HL-60 (cell line): ENCODE measurements at places on chromosomes 2 and 18.
A peak's percentile ranks its signal among the peaks of the same experiment; 100 is the strongest.

- no peak for DNase-seq
These were observed 252.3 kb downstream of the MBD5 start for GRCh38 chr2:148273158-148273691.

DNA sequence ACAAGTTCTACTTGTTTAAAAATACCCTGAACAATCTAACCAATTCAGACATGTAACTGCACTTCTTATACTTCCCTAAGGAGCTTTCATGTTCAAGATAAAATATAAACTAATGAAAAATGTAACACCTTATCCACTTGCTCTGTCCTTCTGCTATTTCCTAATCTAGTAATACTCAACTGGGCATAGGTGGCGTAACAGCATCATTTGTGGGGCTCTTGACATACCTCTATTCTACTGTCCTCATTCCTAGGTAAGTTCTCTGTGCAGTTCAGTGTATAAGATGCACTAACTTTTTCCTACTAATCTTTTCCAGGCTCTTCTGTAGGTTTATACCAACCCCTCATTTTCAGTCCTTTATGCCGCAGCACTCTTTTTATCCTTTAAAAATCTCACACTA lies 36.7 kb downstream of the PRKD3 start:
- peak; percentile 54 for DNase-seq

DNA sequence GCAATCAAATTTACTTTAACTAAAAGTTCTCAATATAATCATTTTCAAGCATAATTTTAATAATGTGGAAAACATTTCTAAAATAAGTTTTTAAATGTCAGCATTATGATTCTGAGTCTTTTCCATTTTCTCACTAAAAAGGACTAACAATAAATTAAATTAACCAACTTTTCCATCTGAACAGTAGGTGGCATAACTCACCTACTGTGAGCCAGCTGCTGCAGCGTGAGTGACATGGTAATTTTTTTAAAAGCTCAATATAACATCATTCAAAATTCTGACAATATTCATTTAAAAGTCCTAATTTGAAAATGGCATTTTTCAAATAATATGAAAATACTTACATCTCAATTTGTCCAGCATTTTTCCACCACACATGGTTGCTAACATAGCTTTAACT lies 66.5 kb downstream of the DTNB start:
- no peak for DNase-seq

- DNase-seq = no peak
These were observed 49.7 kb downstream of the MTA3 start for GRCh38 chr2:42618116-42618515.

GRCh38 chr2:217313386-217313785 lies 453.5 kb upstream of the TNP1 start:
- DNase-seq = no peak

DNA sequence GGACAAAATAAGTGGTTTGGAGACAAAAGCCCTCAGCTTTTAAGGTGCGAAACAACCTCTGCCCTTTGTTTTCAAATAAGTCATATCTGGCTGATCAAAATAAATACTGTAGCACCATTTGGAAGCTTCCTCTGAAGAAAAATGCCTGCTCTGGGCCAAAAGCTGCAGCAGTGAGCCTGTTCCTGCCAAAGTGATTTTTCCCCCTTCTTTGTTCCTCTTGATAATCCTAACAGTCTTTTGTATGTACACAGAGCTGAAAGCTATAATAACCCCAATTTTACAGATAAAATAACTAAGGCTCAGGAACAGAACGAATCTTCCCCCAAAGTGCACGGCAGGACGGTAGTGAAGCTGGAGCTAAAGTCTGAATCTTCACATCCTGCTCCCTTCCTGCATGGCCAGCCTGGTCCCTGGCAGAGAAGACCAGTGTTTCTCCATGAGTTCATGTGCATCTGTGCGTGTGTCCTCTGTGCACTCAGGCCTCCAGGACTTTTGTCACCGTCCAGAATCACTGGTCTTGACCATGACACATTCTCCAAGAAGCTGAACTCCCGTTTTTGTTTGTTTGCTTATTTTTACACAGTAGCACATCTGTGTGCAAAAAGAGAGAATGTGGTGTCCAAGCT lies 2114.1 kb upstream of the PIK3C3 start:
- DNase-seq = no peak

DNA sequence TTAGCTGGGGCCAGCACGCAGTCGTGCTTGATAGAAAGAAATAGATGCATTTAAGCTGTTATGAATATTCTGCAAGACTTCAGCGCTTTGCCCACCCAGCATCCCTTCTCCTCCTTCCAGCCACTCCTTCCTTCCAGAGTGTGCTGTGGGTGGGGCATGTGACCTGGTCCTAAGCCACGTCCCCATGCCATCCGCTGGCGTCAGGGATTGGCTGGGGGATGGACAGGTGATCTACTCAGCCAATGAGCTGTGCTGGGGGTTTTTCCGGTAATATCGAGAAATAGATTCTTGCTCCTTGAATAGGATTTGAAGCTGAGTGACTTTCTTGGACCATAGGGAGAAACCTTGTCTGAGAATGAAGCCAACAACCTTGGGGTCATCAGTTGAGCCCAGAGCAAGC lies 4.8 kb upstream of the ZAP70 start:
- no peak for DNase-seq

DNA sequence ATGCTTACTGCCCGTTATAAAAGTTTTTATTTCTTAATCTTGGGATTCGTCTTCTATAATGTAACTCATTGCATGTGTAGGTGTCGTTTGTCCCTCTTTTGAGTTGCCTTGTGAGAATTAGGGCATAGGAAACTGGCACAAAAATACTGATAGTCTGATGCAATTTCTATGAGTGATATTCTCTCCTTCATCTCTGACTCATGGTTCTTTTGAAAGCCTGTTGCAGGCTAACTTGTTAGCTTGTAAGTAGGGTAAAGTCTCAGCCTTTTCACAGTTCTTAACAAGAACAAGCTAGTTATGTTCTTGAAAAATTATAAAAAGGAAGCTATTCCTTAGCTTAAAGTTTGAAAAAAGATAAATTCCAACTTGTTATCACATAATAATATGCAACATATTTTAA lies 1085.4 kb upstream of the NRXN1 start:
- DNase-seq = no peak

DNA sequence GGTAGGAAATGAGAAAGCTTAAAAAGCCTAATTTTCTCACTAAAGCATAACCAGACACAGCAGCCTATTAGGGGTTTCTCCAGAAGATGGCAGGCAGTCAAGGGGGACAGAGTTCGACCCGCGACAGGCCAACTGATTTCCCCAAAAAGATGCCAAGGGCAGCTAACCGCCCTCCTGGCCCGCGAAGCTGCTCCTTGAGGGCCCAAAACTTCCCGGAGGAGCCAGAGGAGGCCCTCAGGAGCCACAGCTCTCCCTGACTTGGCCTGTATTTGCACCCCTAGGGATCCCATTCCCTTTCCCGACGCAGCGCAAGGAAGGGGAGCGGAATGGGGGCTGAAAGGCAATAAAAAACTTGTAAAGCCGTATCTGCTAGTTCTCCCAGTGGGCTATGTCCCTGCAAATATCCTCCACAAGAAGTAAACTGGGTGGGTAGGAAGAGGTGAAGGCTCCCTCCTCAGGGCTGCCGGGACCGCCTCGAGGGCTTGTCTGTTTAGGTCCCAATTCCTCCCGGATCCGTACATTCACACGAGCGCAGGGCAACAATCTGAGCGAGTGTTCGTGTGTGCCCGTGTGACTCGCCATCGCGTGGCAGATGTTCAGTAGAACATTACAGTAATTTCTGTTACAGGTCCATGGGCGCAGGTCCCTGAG lies 756 bp upstream of the NAGK start:
- DNase-seq = no peak

DNA sequence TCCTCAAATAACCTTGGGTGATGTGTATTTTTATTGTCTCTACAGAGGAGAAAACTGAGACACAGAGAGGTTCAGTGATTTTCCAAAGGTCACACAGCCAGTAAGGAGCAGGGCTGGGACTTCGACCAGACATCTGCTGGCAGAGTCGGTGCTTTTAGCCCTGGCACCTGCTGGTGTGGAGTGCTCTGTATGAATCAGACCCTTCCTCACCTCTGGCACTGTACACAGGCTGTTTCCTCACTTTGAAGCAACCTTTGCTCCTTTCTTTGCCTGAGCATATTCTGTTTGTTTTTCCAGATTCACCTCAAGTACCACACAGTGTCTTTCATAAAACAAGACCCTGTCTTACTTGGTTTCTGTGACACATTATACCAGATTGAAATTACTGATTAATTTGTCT lies 107.9 kb downstream of the DPP10 start:
- no peak for DNase-seq

- no peak for DNase-seq
These were observed 211.9 kb downstream of the BABAM2 start for GRCh38 chr2:28102455-28102874.

DNA sequence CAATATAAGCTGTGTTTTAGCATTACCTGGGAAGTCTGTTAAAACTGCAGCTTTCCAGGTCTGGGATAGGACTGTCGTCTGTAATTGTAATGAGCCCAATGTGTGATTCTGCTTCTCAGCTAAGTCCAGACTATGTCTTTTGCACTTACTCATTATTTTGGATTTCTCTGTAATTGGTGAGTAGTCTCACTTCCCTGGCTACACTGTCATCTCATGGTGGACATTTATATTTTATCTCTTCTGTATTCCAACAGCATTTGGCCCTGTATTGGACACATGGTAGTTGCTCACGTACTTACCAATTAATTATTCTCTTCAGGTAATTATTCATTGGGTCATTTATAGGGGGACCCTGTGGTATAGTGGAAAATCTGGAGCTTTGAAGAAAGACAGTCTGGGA lies 28.0 kb downstream of the LHCGR start:
- no peak for DNase-seq

DNA sequence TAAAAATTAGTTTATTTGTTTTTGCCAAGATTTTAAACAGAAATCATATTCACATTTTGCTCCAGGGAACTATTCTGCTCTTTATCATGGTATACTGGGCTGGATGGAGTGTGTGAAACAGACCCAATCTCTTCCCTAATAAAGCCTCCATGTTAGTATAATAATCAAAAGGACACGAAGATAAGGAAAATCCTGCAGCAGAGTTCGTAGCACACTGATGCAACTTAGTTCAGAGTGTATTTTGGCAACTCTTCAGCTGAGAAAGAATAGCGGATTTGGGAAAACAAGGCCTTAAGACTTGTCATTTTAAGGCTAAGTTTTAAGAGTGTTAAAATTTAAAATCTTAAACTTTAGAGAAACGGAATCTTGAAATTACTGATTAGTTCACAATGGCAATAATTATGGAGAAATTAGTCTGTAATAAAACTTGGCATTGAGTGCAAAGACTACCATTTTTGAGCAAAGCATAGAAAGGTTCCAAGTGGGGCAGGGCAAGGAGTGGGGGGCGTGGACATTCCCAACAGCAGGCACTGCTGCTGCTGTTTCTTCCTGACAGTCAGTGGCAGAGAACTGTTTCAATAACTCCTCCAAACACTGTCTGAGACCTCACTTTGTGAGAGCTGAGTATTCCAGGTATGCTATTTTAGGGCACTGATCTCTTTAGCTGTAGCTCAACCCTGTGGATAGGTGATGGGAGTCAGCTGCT lies 225.0 kb downstream of the HRH4 start:
- no peak for DNase-seq

- DNase-seq = no peak
These were observed 74.7 kb upstream of the IGFBP5 start for GRCh38 chr2:216770050-216770449.

GRCh38 chr2:206054952-206055351 lies 31.0 kb downstream of the INO80D start:
- no peak for DNase-seq

DNA sequence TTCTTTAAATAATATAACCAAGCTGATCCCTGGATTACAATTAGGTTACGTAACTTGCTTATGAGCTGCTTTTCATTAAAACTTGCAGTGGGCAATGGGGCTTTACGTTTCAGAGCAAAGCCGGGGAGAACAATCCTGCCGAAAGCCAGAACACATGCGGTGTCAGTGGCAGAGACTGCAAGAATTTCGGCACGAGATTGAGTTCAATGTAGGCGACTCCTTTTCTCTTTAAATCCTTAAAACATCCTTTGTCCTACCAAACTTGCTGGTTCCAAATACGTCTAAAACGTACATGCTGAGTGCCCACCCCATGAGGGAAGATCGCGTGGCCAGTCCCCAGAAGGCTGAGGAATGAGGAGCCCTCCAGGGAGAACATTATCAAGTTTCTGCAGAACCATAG lies 36.8 kb upstream of the NCOA1 start:
- DNase-seq = no peak

DNA sequence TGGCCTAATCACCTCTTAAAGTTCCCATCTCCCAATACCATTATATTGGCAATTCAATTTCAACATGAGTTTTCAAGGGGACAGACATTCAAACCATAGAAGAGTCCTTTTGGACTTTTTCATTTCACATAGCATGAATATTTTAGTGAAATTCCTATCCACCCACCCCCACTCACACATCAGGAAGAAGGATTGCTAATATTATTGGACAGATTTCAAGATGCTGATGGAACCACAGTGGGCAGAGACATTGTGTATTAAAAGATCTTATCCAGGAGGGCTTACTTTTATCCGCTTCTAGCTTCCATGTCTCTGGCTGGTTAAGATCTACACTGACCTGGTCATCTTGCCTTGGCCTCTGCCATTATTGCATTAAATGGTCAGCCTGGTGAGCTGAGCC lies 297.4 kb upstream of the ACVR2A start:
- no peak for DNase-seq

DNA sequence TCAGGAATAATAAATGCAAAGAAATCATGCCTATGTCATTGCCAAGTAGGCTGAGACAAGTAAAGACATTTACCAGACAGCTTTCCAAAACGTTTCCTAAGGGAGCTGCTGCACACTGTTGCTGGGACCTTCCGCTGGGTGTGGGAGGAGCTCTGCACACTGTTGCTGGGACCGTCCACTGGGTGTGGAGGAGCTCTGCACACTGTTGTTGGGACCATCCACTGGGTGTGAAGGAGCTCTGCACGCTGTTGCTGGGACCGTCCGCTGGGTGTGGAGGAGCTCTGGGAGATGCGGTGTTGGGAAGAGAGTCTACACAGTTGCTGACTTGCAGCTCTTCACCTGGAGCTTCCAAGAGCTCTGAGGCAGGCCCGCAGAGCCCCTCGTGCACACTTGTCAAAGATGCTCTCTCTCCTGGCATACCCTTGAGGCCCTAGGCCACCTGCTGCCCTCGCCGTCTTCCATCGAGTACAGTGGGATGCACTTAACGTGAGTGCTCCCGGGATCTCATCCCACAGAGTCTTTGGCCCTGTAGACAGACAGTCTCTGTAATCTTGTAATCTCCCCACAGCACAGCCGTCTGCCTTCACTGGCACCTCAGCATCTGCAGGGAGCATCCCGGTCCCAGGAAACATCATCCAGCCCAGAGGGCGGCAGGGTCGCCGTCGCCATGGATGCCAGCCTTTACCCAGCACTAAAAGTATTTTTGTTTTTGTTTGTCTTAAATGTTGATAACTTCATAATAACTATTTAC lies 51.4 kb downstream of the TRAPPC12 start:
- DNase-seq = no peak

DNA sequence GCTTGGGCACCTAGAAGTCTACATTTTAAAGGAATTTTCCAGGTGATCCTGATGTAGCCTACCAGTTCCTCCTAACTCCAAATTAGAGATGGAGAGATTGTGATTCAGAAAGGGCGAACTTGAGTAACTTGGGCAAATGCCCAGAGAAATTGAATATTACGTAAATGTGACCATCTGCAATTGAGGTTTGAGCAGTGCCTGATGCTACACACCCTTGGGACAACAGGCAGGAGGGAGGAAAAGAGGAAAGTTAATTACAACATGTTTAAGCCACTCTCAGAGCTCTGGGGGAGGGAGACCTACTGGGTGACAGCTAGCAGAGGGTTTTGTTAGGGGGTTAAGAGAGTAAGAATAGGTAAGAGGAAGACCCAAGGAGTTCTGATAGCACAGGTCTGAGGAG lies 208.9 kb downstream of the LPIN1 start:
- DNase-seq = peak; percentile 83
